CD4-positive, alpha-beta T cell (primary cell): ENCODE measurements at places on chromosomes 11 and 22. TPM values are rescaled to one million over a fixed set of nuclear protein-coding genes. Genes with fewer than 3 reads are reported as not detected.

DNA sequence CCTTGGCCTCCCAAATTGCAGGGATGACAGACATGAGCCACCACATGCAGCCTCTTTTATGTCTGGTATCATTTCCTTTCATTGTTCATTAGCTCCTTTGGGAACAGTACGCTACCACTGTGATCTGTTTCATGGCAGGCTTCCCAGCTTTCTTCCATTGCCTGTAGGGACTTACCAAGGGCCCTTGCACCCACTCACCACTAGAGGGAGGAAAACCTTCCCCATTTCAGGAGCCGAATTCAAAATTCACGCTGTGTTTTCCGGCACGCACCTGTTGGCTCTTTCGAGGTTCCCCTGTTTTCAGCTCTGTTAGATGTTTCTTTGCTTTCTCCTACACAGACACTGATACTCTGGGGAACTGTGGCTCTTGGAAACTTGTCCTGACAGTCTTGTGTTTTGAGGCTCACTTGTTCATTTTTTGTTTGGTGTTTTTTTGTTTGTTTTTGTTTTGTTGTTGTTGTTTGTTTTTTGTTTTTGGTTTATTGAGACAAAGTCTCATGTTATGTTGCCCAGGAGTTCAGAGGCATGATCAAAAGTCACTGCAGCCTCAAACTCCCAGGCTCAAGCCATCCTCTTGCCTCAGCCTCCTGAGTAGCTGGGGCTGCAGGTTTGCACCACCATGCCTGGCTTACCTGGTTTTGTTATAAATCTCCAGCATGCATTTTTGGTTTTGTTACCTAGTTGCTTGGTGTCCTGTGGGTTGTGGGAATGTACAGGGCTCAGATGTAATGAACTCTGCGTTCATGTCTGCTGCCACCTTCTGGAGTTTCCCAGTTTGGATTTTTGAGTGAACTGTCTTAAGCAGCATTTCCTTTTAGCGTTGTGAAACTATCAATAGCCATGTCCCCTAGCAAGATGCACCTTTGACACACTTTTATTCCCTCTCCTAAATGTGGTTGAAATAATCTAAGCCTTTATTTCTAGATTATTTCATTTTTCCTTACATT lies 2.3 kb downstream of the KRTAP5-11 start:
- no peaks in the 10 kb centered on the region for H3K36me3 ChIP-seq
- no peaks in the 10 kb centered on the region for H3K4me1 ChIP-seq
- DNase-seq: no peak
- H3K27ac ChIP-seq: no peak overlapping the region
- no peak overlapping the region for H3K4me3 ChIP-seq

DNA sequence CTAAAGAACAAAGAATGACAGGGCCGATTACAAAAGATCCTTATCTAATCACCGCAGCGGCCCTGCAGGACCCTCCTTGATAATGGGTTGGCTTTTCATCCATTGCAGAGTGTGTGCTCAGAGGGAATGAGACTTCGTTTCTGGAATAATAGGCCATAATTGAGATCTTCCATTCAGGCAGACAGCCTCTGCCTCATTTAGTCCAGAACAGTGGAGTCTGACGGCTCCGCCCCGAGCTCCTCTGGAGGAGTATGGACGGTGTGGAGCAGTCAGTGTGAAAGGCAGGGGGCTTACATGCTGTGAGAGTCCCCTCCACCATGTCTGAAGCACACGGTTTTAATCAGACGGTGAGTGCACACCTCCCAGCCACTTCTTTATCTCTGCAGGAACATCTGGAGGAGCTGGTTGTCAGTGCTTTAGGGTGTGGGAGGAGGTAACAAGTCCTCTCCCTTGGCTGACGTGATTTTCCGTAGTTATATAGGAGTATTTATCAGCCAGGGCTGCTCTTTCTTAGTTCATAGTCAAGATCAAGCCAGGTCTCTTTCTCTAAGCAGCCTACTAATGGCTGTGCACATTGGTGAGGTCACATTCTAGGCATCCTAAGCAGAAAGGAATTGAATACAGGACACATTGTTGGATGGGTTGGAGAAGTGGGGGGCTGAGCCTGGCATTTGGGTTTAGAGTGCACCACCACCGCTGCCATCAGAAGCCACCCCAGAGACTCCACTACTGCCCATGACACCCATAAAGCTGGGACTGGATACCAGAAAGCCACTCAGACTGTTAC lies 1477.9 kb downstream of the TBC1D22A start:
- H3K4me3 ChIP-seq: no peak overlapping the region
- H3K36me3 ChIP-seq: no peaks in the 10 kb centered on the region
- no peaks in the 10 kb centered on the region for H3K4me1 ChIP-seq

DNA sequence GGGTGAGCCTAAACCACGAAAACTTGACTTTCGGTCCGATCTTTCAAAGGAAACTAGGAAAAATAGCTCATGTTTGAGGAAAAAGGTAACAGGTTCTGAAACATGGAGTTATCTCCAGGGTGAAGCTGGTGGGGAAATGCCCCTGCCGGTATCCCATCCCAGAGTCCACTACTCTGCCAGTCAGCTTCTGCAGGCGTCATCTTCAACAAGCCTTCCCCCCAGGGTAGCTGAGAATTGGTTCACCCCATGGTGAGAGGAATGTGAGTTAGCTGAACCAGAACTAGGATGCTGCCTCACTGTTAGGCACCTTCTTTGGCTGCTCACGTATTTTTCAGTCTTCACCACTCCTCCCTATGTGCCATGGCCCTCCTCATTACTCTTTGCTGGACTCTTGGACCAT lies 1.1 kb downstream of the GVQW3 start:
- H3K27ac ChIP-seq: no peak overlapping the region
- peaks cover 43% of the 10 kb centered on the region for H3K4me1 ChIP-seq
- no peak overlapping the region for H3K4me3 ChIP-seq
- no peaks in the 10 kb centered on the region for H3K36me3 ChIP-seq

GRCh38 chr11:108135845-108136544 lies 14.6 kb downstream of the ACAT1 start:
- H3K4me1 ChIP-seq: no peaks in the 10 kb centered on the region
- no peaks in the 10 kb centered on the region for H3K27me3 ChIP-seq
- H3K36me3 ChIP-seq: peaks cover 62% of the 10 kb centered on the region
- no peak overlapping the region for H3K27ac ChIP-seq
- H3K4me3 ChIP-seq: no peak overlapping the region
- no peak for DNase-seq

- no peaks in the 10 kb centered on the region for H3K4me1 ChIP-seq
- H3K36me3 ChIP-seq: no peaks in the 10 kb centered on the region
- H3K27me3 ChIP-seq: no peaks in the 10 kb centered on the region
- no peak overlapping the region for H3K27ac ChIP-seq
- H3K4me3 ChIP-seq: no peak overlapping the region
Observed at GRCh38 chr11:60785806-60786361, 751 bp downstream of the MS4A10 start.

DNA sequence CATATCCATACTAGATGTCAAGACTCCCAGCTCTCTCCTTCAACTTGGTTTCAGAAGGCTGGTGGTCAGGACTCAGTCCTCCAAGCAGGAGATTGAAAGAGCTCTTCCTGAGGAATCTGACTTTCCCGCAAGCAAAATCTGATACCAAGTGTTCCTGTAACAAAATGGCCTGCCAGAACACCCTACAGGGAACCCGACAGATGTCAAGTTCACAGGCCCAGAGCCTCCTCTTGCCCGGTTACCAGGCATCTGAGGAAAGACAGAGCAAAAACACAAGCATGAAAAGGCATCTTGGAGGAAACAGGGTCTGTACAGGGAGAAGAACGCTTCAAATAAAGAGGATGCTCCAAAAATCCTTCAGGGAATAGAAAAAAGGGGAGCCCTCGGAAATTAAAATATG lies 8.7 kb upstream of the KCNJ5 start:
- no peak overlapping the region for H3K4me3 ChIP-seq
- H3K27me3 ChIP-seq: peaks cover 28% of the 10 kb centered on the region
- H3K27ac ChIP-seq: no peak overlapping the region
- H3K36me3 ChIP-seq: no peaks in the 10 kb centered on the region
- no peaks in the 10 kb centered on the region for H3K4me1 ChIP-seq
- DNase-seq: no peak

- no peak for DNase-seq
- H3K4me1 ChIP-seq: no peaks in the 10 kb centered on the region
- H3K4me3 ChIP-seq: no peak overlapping the region
- no peak overlapping the region for H3K27ac ChIP-seq
Observed at GRCh38 chr11:103985041-103985440, 51.4 kb upstream of the DDI1 start.

GRCh38 chr11:78800096-78800690 lies 225.5 kb upstream of the NARS2 start:
- no peaks in the 10 kb centered on the region for H3K27me3 ChIP-seq
- no peak overlapping the region for H3K27ac ChIP-seq
- H3K4me3 ChIP-seq: no peak overlapping the region
- DNase-seq: no peak

- no peaks in the 10 kb centered on the region for H3K4me1 ChIP-seq
- H3K4me3 ChIP-seq: no peak overlapping the region
- no peak overlapping the region for H3K27ac ChIP-seq
- DNase-seq: no peak
- H3K27me3 ChIP-seq: no peaks in the 10 kb centered on the region
Observed at GRCh38 chr11:103744496-103745153, 291.8 kb upstream of the DDI1 start.

- no peak for DNase-seq
- H3K27me3 ChIP-seq: no peaks in the 10 kb centered on the region
- no peaks in the 10 kb centered on the region for H3K36me3 ChIP-seq
Observed at GRCh38 chr11:115352805-115353485, 151.3 kb downstream of the CADM1 start.

- no peaks in the 10 kb centered on the region for H3K36me3 ChIP-seq
- H3K27ac ChIP-seq: no peak overlapping the region
- H3K4me3 ChIP-seq: no peak overlapping the region
Observed at GRCh38 chr11:2215230-2215560, 43.6 kb upstream of the TH start.

GRCh38 chr11:119218141-119218878 lies 12.2 kb downstream of the CBL start:
- H3K36me3 ChIP-seq: peaks cover 4% of the 10 kb centered on the region
- no peak overlapping the region for H3K27ac ChIP-seq
- DNase-seq: no peak
- H3K27me3 ChIP-seq: no peaks in the 10 kb centered on the region
- H3K4me3 ChIP-seq: no peak overlapping the region
- peaks cover 34% of the 10 kb centered on the region for H3K4me1 ChIP-seq

DNA sequence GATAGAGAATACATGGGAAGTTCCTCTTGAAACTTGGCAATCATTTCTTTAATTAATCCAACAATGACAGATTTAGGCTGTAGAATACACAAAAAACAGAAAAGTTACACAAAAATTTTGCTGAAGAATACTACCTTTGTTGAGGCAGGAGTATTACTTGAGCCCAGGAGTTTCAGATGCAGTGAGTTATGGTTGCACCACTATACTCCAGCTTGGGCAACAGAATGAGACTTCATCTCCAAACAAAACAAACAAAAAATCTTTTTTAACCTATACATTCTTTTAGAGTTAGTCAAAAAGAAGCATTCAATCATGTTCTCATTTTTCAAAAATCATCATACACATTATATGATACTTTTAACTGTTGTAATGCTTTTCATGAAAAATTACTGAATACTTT lies 22.1 kb downstream of the UEVLD start:
- H3K27me3 ChIP-seq: no peaks in the 10 kb centered on the region
- DNase-seq: no peak
- no peak overlapping the region for H3K4me3 ChIP-seq
- no peaks in the 10 kb centered on the region for H3K4me1 ChIP-seq
- H3K27ac ChIP-seq: no peak overlapping the region

DNA sequence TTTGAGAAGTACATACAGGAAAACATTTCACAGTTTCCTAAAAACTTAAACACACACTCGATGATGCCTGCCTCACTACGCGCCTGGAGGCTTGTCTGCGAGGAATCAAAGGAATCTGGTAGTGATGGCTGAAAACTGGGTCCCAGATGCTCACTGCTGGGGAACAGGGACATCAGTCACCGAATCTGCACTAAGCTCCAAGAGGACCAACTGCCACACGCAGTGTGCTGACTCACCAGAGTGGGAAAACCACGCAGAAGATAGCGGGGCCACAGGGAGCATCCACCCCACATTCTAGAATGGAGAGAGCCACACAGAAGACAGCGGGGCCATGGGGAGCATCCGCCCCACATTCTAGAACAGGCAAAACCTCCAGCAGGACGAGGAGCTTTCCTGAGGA lies 24.3 kb upstream of the MOB2 start:
- H3K4me3 ChIP-seq: no peak overlapping the region
- no peaks in the 10 kb centered on the region for H3K27me3 ChIP-seq
- no peak for DNase-seq
- H3K36me3 ChIP-seq: peaks cover 14% of the 10 kb centered on the region

DNA sequence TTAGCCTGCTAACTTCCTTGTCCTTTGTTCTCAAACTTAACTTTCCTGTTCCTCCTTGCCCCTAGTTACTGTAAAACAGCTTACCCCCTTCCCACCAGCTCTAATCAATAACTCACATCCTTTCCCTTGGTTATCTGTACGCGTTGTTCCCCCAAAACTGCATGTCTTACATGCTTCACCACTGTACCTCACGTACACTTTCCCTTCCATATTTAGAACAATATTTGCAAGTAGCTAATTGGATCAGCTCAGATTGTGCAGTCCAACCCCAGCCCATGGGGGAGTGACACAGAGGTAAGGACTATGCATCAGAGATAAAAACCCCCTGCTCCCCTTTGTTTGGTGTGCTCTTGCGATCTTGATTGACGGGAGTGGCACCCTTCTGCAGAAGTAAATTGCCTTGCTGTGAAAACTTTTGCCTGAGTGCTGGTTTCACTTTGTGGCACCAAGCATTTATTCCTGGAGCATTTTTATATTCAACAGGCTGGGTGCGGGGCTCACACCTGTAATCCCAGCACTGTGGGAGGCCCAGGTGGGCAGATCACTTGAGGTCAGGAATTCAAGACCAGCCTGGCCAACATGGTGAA lies 30.9 kb downstream of the MIF start:
- no peak overlapping the region for H3K27ac ChIP-seq
- H3K4me1 ChIP-seq: no peaks in the 10 kb centered on the region

The LGR4 gene
- total RNA-seq: 0.69 TPM

The ANGPTL5 gene
- not detected for total RNA-seq

The OR10A2 gene
- not detected for total RNA-seq

The MS4A2 gene
- total RNA-seq: not detected

The PATZ1 gene
- 54.4 TPM for total RNA-seq

The ZP1 gene
- 0.20 TPM for total RNA-seq

The POU2AF2 gene
- not detected for total RNA-seq

The OR51D1 gene
- not detected for total RNA-seq

The UBASH3B gene
- total RNA-seq: 28.6 TPM

The WNT11 gene
- 1.2 TPM for total RNA-seq
